ENCODE measurements at places on chromosomes 11 and 22.

- no peak for DNase-seq
Measured at GRCh38 chr11:78914503-78914902, 339.8 kb upstream of the NARS2 start.

- DNase-seq, result no peak
Measured at GRCh38 chr22:48699511-48699910, 1128.2 kb downstream of the BRD1 start.

- no peak for DNase-seq
Measured at GRCh38 chr11:36062796-36063365, 119.0 kb downstream of the LDLRAD3 start.

DNA sequence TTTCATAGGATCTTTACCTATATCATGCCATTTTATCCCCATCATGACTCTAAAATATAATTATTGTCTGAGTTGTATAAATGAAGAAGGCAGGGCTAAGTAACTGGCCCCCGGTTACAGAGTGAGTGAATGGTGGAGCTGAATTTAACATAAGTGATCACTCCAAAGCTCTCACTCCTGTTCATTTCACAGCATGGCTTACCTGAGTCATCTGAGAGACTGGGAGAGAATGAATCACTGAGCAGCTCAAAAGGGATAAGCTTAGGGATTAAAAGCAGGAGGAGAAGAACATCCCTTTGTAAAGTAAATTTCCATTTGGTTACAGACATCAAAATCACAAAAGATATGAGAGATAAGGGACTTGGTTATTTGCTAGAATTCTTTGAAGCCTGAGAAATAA is 294.0 kb upstream of the CTSC start:
- no peak for DNase-seq

DNA sequence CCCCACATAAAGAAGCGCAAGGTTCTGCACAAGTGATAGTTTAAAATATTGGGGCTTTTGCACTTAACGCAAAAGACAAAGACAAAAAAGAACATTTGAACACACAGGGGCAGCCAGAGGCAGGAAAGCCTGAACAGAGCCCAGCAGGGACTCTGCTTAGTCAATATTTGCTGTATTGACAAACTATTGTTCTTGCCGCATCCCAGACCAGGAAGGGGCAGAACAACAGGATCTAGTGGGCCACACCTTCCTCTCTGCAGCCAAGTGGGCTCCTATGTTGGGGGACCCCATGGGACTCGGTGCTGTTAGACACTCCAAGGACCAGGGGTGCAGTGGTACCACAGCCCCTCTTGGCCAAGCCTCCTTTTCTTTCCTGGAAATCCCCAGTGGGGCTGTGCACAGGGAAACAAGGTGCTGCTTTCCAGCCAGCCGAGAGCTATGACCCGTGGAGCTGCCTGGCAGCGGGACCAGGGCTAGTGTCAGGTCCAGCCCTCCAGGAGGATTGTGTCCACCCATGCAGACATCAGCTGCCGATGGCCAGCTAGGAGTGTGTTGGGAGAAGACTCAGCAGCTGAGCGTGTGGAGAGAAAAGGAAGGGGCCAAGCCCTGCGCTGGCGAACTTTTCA is 43.3 kb upstream of the ANO1 start:
- DNase-seq, result no peak

DNA sequence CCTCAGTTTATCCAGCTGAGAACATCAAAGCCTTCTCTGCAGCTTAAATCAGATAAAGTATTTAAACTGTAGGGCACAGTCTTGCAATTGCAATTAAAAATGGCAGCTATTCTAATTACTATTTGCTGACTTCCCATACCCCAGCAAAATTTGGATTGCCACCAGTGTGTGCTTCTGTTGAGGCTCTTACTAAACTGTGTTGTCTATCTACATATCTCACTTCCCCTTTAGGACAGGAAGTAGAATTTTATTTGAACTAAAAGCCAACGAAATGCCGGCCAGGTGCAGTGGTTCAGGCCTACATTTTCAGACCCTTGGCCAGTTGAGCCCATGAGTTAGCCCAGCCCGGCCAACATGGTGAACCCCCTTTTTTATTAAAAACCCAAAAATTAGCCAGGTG is 7.1 kb downstream of the SAA4 start:
- DNase-seq, result peak; percentile 49

GRCh38 chr22:26536056-26536761 is 23.9 kb upstream of the TFIP11 start:
- DNase-seq, result peak; percentile 76

All from germinal center (tissue), 1 donor.